ENCODE measurements at places on chromosomes 13 and 19.

DNA sequence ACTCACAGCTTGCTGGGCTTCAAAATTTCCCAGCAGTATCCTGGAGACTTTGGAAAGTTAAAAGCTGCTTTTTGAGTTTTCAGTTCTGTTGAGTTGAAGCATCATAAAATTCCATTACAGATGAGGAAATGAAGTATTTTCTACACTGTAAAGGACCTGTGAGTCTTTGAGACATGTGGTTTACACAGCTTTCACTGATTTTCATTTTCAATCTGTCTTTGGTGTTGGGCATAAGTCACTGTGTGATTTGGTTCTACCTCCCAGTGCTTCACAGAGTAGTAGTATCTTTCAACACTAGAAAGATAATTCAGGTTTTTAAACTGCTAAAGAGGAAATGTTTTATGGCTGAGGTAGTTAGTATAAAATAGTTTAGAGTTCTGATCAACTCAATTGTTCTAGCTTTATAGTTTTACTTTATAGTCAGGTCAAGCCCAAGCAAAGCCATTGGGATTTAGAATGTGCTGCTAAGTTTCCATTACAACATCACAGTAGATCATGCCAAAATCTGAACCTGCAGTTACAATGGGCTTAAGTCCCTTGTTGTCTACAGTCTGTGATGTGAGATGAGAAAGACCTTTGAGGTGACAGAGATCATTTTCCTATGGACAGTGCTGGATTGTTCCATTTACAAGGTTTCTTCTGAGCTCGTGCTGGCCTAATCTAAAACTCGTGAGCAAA is 161.6 kb downstream of the FLT1 start:
- no peak for DNase-seq

DNA sequence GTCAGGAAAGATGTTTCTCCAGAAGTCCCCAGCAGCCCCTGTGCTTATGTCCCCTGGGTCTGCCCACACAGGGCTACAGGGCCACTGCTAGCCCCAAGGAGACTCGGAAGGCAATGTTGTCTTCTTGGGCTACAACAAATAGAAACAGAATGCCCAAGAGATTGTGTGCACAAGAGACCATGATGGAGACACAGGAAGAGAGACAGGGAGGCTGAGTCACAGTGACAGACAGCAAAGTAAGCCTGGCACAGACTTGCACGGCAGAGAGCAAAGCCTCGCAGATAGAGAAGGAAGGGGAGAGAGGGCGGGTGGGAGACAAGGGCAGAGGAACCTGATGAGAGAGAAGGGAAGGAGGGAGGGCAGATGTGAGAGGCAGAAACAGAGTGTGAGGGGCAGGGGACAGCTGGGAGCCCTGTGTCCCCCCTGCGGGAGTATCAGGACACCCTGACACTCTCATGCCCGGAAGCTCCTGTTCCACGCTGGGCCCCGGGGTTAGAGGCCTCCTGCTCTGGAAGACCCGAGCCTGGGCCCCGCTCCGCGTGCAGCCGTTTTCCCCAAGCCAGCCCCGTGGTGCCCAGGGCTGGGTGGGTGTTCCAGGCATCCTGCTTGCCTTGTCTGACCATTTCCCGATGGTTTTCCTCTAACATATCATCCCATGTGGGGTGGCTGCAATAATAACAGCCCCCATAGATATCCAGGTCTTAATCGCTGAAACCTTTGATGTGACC is 2.7 kb upstream of the PLA2G4C start:
- no peak for DNase-seq

DNA sequence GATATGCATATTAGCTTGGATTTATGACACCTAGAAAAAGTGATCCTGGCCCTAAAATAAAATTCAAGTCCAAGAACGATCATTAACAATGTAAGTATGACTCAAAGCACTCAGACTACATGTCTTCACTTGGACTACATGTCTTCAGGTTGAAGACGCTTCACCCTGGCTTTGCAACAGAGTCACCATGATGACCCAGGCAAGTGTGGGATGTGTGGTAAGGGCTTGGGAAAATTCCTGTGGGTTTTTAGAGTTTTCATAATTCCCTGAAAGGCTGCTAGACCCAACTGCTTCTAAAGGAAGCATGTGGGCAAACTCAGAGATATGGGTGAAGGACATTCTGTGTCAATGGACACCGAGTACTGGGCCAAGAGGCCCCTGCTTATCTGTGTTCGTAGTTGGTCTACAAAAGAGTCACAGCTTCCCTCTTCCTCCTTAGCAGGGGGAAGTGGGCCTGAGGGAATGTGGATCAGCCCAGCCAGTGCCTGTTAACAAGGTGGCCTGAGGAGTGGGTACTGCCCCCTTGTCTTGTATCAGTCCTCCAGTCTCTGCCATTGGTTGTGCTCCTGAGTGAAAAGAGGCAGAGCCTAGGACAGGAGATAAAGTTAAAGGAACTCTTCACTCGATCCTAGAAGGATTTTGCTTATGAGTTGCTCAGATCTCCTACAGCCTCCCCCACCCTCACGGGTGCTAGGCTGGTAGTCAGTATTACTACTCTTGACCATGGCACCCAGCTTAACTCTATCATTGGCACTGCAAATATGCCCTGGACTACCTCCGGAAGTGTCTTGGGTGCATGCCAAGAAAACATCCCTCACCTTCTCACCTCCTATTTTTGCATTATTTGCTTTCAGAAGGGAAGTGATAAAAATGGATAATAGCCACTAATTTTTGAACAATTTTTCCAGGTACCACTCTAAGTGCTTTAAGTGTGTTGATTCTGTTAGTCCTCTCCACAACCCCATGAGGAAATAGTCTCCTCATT is 406.3 kb downstream of the COG6 start:
- DNase-seq, result no peak

- DNase-seq, result no peak
Observed at GRCh38 chr19:869245-870177, 10.0 kb downstream of the CFD start.

GRCh38 chr19:2983351-2984214 is 6.2 kb downstream of the TLE6 start:
- no peak for DNase-seq

DNA sequence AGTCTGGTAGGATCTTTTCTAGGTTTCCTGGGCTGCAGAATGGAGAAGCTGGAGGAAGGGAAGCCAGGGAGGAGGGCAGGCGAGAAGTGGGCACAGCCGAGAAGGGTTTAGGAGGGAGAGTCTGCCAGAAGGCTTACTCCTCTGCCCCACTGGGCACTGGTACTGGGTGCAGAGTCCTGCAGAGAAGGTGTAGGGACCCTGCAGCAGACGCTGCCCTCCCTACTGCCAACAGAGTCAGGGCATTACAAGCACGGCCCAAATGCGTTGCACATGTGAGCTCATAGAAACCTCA is 726 bp upstream of the PEPD start:
- DNase-seq, result no peak

DNA sequence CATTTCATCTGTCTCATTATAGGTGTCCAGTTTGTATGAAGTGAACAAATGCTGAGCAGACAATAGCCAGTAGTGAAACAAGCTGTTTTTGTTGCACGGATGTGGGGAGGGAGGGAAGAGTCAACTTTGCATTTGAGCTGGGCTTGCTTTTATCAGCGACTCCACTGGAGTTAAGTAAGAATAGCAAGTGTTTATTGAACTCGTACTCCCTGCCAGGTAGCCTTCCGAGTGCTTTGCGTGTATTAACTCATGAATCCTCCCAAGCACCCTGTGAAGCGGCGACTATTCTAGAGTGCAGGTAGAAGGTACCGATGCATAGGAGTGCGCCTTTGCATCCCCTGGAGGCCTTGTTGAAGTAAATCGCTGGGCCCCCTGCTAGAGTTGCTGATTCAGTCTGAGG is 4.7 kb upstream of the ZNF444 start:
- no peak for DNase-seq

DNA sequence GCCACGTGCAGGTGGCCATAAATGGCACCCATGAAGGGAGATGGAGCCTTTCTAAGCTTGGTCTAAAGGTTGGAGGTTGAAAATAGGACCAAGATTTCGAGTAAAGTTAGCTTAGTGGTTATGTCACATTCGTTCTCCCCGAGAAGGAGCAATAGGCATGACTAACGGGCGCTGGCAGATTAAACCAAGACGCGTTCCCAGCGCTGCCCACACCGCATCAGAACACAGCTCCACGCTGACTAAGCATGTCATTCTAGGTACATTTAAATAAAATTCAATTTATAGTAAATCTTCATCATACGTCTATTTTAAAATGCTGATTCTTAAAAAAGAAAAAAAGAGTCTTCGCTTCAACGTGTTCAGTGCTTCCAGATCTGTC is 95.0 kb upstream of the IRS2 start:
- DNase-seq, result no peak

DNA sequence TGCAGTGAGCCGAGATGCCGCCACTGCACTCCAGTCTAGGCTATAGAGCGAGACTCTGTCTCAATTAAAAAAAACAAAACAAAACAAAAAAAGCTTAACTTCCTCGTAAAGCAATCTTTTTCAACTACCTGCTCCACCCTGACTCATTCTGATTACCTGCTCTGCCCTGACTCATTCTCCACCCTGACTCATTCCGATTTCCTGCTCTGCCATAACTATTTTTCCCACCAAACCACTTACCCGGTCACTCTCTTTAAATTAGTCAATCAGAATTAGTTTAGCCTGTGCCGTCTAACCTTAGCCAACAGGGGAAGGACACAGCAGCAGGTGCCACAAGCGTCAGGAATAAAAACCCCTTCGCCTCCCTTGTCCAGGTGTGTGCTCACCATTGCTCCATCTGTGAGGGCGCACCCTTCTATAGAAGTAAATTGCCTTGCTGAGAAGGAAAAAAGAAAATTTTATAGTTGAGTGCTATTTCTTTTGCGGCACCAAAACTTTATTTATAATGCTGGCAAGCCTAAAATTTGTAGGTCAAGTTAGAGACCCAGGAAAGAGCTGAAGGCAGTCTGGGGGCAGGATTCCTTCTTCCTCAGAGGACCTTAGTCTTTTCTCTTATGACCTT is 1.7 kb upstream of the IFT88 start:
- DNase-seq, result no peak

DNA sequence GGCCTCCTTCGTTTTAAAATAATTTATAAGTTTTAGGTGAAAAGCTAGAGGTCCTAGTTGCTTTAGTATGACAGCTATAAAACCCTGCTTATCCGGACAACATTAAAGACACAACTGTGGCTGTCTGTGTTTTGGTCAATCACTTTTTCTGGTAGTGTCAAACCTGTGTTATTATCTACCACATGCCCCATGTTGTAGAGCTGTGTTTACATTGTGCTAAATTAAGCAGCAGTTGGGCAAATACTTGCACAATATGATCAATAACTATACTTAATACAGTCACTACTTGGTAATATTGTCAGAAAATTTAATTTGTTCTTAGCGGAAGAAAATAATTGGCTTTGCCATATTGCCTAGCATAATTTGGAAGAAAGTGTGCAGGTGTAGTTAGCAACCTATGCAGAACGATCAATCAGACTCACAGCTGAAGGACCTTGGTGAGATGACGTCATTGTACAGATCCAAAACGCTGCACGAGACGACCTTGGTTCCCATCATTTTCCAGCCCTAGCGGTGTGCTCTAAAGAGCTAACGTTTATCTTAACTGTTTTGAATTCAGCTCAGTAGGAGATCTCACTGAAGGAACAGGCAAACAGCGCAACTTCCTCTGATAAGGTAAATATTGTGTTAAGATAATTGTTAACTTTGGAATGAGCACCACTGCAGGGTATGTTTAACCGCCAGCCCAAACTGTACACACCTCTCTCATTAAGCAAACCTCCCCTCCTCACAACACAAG is 476.6 kb downstream of the IRS2 start:
- DNase-seq, result no peak

DNA sequence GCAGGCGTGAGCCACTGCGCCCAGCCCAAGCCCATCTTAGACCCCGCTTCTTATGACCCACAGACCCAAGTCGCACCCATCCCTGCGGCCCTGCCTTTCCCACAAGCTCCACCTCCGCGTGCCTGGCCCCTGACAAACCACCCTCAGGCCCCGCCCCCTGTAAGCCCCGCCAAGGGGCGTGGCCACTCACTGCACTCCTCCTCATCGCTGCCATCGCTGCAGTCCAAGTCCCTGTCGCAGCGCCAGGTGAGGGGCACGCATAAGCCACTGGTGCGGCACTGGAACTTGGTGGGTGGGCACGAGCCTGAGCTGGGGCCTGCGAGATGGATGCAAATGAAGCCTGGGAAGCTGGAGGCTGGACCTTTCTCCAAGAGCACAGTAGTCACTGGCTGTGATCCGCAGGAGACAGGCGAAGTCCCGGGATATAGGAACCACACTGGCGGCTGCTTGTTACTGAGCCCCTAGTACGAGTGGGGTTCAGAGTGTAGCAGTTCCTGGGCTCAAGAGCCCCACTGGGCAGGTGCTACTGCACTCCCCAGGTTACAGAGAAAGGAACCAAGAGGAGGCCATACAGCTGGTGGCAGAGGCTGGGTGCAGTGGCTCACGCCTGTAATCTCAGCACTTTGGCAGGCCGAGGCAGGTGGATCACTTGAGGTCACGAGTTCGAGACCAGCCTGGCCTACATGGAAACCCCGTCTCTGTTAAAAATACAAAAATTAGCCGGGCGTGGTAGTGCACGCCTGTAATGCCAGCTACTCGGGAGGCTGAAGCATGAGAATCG is 3.1 kb downstream of the CD320 start:
- DNase-seq, result no peak

DNA sequence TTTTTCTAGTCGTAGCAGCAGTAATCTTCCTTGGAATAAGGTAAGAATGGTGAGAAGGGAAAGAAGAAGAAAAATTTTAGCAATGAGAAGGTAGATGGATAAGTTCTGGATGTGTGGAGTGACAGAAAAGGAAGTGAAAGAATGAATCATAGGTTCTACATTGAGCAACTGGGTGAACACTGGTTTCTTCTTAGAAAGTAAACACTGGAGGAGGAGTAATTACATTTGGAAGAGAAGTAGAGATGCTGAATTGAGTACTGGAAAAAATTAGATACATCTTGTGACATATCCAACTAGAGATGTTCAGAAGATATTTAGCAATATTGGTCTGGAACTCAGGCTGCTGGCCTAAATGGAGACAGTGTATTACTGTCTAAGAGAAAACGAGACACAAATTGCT is 148.5 kb downstream of the GPC5 start:
- DNase-seq, result no peak

- DNase-seq, result no peak
Observed at GRCh38 chr13:80168089-80168850, 172.7 kb downstream of the SPRY2 start.

DNA sequence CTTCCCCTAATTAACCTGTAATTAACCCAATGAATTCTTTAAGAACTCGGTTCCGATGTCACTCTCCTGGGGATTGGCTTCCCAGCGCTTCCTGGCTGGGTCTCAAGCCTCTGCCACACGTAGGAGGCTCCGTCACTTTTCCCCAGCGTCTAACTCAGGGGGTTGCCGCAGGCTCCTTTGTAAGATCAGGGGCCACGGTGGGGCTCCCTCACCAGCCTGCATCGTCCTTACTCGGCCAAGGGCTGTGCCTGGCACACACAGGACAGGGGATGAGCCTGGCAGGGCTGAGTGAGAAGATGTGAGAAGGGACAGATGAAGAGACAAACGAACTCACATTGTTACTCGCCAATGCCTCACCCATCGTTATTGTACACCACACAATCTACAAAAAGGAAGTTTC is 20.9 kb upstream of the ATP11A start:
- DNase-seq, result no peak

- DNase-seq, result no peak
Observed at GRCh38 chr13:74111399-74111798, 22.8 kb downstream of the KLF12 start.

Data from T-helper 2 cell (primary cell).